ENCODE measurements at places on chromosomes 1 and 21.

DNA sequence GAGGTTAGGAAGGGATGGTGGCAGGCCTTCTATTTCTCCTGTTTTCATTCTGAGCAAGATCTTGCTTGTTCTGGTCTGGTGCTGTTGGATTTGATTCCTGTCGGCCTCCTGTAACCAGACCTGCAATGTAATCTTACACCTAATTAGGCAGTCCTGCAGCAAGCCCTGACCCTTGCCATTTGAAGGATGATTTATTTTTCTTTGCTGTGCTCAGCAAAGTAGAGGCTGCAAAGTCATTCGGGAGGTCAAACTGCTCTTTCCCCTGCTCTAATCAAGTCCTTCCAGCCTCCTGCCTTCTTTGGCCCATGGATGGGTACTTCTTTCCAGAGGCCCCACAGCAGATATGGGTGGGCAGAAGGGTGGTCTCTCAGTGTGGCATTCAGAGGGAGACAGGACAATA, 417.7 kb upstream of the USP24 start:
- DNase-seq: no peak

DNA sequence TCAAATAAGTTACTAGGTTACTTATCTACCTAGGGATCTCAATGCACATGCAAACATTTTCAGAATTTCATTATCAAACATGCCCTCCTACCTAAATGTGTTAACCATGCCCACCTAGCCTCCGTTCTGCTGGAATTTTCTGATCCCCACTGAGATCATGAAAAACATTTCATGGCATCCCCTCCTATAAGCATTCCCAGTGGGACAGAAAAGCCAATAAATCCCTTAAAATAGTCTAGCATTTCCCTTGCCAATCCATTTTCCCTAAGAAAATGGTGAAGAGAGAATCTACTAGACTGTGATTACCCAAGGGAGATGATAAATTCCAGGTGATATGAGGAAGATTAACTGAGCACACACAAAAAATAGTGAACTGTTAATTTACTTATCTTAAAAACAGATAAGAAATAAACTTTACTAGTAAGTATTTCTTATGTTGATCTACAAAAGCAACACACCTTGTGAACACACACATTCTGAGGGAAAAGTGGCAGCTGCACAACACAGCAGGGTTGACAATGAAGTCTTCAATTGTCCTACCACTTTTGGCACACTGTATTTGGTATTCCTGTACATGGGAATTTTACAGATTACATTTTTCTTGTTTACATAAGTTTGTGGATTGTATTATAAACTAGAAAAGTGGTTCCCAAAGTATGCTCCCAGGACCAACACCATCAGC, 49.6 kb downstream of the ARID4B start:
- DNase-seq: no peak

GRCh38 chr1:159010391-159010790, 684 bp downstream of the IFI16 start:
- DNase-seq: no peak

GRCh38 chr1:230465691-230466090, 39.6 kb upstream of the PGBD5 start:
- DNase-seq: no peak

GRCh38 chr21:38669186-38669585, 136.5 kb upstream of the ETS2 start:
- DNase-seq: no peak

DNA sequence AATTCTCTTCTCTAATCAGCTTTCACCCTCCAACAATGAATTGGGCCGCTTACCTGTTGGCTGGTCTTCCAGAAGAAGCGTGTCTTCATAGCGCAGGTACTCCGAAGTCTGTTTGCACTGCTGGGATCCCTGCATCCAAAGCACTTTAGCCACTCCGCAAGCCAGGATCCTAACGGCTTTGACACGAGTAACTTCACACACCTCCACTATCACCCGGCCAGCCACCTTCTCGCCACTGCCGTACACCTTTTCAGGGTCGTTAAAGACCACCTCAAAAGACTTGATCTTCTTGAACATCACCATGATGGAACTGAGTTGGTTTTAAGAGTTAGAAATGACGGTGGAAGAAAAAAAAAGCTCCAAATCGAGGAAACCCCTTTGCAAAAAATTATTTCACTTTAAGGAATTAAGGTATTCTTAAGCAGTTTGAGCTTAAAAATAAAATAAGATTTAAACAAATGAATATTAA, 381 bp downstream of the TXNIP start:
- DNase-seq: no peak

DNA sequence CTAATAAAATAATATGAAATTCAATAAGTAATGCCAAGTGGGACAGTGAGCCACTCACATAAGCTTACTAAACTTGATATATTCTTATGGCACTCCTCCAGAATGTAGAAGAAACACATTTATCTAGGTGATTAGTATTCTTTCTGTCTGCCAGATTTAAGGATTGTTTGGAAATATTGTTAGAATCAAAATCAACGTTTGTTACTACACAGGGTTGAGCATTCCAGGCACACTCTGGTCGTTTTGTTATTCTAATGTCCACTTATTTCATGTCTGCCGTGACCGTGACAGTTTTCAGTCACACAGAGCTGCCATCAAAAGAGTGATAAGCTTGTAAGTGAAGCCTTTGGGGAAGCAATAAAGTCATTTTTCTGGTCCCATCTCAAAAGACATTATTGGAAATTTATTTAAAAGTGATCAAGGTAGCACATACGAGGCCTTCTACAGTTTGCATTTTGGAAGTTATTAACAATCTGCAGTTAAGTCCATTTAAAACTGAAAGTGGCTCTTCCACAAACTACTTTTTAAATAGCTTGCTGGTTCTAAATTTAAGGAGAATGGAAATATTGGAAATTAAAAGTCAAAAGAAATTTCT, 38.0 kb downstream of the NFIA start:
- DNase-seq: no peak

GRCh38 chr1:6171548-6172124, 8.5 kb downstream of the CHD5 start:
- DNase-seq: no peak

- DNase-seq: no peak
These were observed 1.8 kb downstream of the SH2D5 start for GRCh38 chr1:20730690-20731056.

DNA sequence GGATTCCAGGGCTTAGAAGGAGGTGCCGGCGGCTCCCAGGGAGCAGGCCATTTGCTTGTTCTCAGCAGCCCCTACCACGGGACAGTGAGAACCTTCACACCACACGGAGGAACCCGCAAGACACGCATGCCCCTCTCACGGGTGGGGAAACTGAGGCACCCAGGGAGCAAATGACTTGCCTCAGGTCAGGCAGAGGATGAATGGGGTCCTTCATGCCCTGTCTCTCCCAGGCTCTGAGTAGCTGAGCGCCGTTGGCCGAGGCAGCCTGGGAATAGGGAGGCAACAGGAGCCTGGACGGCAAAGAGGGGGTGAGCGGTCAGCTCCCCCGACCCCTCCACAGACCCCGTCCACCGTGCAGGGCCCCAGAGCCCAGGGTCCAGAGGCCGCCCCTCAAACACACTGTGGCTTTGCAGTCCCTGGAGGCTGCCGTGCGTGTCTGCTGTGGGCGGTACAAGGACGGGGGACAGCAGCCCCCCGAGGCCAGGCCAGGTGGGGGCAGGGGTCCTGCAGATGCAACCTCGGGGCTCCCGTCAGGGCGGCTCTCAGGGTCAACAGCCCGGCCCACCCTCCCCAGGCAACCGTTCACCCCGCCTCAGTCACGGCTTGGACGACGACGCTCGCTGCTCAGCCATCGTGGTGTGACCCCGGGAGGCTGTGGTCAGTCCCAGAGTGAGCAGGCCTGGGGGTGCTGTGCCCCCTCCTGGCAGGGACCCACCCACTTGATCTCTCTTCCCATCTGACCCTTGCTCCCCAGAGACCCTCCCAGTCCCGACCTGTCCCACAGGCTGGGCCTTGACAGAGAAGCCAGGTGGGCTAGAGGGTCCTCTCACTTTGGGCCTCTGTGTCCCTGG, 15.8 kb upstream of the COL6A2 start:
- no peak for DNase-seq

DNA sequence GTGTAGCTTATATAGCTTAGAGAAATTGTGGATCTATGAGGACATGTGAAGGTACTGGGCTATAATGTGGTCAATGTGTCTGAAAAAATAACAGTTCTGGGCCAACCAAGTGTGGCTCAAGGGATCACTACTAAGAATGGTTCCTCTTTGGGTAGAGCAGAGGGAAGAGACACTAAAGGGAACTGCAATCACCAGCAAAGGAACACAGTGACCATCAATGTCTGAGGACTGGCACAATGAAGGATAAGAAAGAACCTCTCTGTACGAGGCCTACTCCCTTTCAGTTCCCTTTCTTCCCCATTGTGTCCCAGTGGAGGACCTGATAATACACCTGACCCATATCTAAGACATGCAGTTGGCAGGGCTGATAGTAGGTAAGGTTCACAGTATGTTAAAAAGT, 89.9 kb upstream of the JAK1 start:
- no peak for DNase-seq

GRCh38 chr21:15614766-15615165, 115.0 kb upstream of the USP25 start:
- DNase-seq: no peak

GRCh38 chr1:8083739-8084484, 57.8 kb upstream of the ERRFI1 start:
- no peak for DNase-seq

GRCh38 chr21:29104239-29104708, 26.2 kb upstream of the MAP3K7CL start:
- no peak for DNase-seq

- no peak for DNase-seq
These were observed 3.3 kb downstream of the CNST start for GRCh38 chr1:246569248-246570238.

GRCh38 chr1:94125551-94126514, 4.9 kb upstream of the ABCA4 start:
- DNase-seq: no peak

- DNase-seq: no peak
These were observed 72.7 kb downstream of the GALNT2 start for GRCh38 chr1:230139741-230140140.

GRCh38 chr1:1244192-1244811, 2.2 kb downstream of the C1QTNF12 start:
- DNase-seq: no peak

DNA sequence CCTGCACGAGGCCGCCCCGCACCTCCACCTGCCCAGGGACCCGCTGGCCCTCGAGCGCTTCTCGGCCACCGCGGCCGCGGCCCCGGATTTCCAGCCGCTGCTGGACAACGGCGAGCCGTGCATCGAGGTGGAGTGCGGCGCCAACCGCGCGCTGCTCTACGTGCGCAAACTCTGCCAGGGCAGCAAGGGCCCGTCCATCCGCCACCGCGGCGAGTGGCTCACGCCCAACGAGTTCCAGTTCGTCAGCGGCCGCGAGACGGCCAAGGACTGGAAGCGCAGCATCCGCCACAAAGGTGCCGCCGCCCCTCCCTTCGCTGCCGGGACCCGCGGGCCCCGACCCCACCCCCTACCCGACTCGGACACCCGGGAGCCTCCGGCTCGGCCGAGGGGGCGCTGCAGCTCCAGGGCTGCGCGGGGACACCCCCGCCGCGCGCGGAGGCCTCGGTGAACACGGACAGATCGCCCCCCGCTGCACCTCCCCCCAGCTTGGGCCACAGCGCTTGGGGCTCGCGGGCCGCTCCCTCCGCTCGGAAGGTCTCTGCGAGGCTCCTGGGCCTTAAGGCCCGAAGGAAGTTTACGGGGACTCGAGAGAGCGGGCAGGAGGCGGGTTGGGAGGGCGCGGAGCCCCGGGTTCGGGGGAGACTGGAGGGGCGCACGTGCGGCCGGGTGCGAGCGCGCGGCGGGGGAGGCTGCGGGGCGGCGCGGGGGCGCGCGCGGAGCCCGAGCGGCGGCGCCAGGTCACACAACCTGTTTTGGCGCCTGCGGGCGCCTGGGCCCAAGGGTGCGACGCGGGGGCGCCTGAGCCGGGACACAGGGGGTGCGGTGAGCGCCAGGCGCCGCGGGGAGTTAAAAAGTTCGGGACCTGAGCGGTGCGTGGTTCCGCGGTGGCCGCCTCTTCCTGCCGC, 1.2 kb downstream of the SAMD11 start:
- DNase-seq: no peak

- DNase-seq: no peak
These were observed 309 bp downstream of the NSL1 start for GRCh38 chr1:212791261-212791675.

- no peak for DNase-seq
These were observed 54.4 kb upstream of the WNT2B start for GRCh38 chr1:112454316-112454715.

GRCh38 chr1:209102120-209102519, 481.4 kb upstream of the CAMK1G start:
- DNase-seq: no peak

- no peak for DNase-seq
These were observed 2.8 kb downstream of the PERM1 start for GRCh38 chr1:978835-979743.

GRCh38 chr1:79353224-79353623, 346.7 kb upstream of the ADGRL4 start:
- no peak for DNase-seq

DNA sequence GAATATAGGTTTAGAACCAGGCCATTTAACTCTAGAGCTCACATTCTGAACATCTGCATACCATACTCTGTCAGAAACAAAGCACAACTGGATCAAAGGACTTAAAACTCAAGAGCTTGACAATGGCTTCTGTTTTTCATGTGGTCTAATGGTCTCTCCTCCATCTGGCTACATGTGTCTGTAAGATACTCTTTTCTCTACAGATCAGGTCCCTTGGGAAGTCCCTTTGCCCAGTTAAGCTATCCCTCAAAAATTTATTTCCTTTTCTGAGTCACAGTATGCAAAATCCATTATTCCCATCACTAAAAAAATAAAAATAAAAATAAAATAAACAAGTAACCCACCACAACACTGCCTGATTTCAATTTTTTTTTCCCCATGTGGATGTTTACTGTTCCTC, 357.0 kb upstream of the PRMT6 start:
- no peak for DNase-seq

- no peak for DNase-seq
These were observed 457 bp downstream of the SRM start for GRCh38 chr1:11059155-11059967.

- DNase-seq: no peak
These were observed 32.1 kb downstream of the TGFB2 start for GRCh38 chr1:218377143-218377660.

- DNase-seq: no peak
These were observed 43.3 kb downstream of the BCAR3 start for GRCh38 chr1:93638307-93638847.

- DNase-seq: no peak
These were observed 60.7 kb upstream of the ATP2B4 start for GRCh38 chr1:203565981-203566380.

DNA sequence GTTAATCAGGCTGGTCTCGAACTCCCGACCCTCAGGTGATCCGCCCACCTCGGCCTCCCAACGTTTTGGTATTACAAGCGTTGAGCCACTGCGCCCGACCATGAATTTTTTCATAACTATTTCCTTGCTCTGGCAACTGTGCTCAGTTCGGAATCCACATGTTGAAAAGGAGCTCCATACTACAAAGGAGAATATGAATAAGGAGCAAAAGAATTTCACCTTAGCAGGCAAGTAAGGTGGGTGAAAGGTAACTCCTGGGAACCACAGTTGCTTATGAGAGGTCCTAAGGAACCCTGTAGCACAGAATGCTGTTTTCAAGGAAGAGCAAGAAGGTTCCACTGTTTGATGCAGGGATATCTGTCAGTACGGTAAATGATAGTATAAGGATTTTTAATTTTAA, 29.9 kb upstream of the NADK start:
- DNase-seq: no peak

- no peak for DNase-seq
These were observed 7.3 kb upstream of the TMEM52 start for GRCh38 chr1:1926346-1926811.

GRCh38 chr21:36104317-36105300, 30.3 kb upstream of the CBR3 start:
- peak; percentile 22 for DNase-seq

GRCh38 chr1:23596382-23597358, 37.4 kb upstream of the ID3 start:
- no peak for DNase-seq

Measured in hematopoietic multipotent progenitor cell treated with erythropoietin and hydrocortisone succinate and interleukin-3 and kit ligand, for 15 days (in vitro differentiated cells).